ENCODE measurements at places on chromosomes 5 and 9. TPM values are rescaled to one million over a fixed set of nuclear protein-coding genes. Genes with fewer than 3 reads are reported as not detected.

- H3K36me3 ChIP-seq, result no peaks in the 10 kb centered on the region
- H3K4me1 ChIP-seq, result no peaks in the 10 kb centered on the region
- H3K27me3 ChIP-seq, result no peaks in the 10 kb centered on the region
Measured at GRCh38 chr5:10775646-10776045, 14.6 kb upstream of the DAP start.

DNA sequence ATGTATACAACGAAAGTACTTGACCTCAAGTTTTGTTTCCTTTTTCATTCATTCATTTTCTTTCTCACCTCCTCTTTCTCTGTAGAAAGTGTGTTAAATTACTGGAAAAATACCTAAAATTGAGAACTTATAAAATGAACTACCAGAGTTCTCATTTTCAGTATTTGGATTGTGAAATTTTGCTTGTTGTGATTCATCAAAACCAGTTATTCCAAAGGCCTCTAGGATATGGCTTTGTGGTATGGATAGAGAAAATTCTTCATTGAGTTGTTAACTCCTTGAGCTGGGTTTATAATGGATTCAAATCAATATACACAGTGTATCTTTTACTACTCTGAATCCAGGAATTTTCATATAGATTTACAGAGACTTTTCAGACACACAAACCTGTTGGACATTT lies 287.6 kb downstream of the KDM4C start:
- DNase-seq, result no peak
- H3K4me1 ChIP-seq, result no peaks in the 10 kb centered on the region
- no peak overlapping the region for H3K27ac ChIP-seq
- no peak overlapping the region for H3K4me3 ChIP-seq
- H3K36me3 ChIP-seq, result no peaks in the 10 kb centered on the region

- no peaks in the 10 kb centered on the region for H3K27me3 ChIP-seq
- H3K36me3 ChIP-seq, result no peaks in the 10 kb centered on the region
- no peak overlapping the region for H3K27ac ChIP-seq
- peak; percentile 47 for DNase-seq
- H3K4me1 ChIP-seq, result peaks cover 9% of the 10 kb centered on the region
Measured at GRCh38 chr5:142233083-142234032, 91.5 kb downstream of the SPRY4 start.

- no peak for DNase-seq
- H3K4me1 ChIP-seq, result peaks cover 42% of the 10 kb centered on the region
- H3K4me3 ChIP-seq, result no peak overlapping the region
Measured at GRCh38 chr9:99040251-99040900, 64.5 kb upstream of the TGFBR1 start.

DNA sequence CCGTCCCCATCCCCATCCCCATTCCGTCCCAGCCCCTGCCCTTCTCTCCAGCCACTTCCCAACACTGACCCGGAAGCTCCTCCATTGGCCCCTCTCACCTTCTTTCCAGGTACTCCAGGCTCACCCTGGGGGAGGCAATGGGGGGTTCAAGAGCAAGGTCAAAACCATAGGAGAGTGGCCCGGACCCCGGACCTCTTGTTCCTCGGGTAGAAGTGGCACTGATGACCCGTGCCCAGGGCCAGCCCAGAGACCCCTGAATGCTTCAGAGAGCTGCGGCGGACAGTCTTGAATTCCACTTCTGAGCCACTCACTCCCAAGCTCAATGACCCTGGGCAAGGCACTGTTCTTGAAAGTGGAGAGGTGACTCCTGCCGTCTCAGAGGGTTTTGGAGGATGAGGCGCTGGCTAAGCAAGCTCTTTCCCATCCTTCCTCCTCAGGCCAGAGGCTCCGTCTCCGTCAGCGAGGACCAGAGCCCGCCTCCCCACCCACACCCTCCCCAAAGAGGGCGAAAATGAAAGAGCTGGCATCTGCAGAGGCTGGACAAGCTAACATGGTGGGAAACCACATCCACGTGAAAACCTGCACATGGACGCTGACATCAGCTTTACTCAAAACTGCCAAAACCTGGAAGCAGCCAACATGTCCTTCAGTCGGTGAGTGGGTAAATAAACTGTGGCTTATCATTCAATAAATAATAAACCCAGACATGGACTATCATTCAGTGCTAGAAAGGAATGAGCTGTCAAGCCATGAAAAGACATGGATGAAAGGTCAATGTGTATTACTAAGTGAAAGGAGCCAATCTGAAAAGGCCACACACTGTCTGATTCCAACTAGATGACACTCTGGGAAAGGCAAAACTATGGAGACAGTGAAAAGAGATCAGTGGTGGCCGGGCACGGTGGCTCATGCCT lies 27.3 kb upstream of the PHYKPL start:
- no peaks in the 10 kb centered on the region for H3K4me1 ChIP-seq
- H3K27ac ChIP-seq, result no peak overlapping the region
- no peak overlapping the region for H3K4me3 ChIP-seq
- no peaks in the 10 kb centered on the region for H3K36me3 ChIP-seq

DNA sequence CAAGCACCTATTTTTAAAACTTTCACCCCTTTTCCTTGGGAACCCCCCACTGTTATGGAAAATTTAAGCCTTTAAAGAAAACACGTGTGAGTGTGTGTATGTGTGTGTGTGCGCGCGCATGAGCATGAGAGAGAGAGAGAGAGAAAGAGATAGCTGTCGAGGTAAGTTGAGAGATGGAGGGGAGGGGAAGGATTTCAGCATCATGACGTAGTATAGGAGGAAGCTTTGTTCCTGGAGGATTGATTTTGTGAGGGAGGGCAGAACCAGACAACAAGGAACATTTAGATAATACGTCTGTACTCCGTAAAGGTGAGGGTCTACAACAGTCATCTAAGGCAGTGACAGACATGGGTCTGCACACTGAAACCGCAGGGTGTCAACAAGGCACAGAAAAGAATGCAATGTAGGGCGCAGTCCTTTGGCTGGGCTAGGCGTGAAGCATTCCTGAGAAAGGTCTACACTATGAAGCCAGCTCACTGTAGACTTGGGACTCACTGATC lies 227.7 kb downstream of the SMARCA2 start:
- H3K4me1 ChIP-seq, result no peaks in the 10 kb centered on the region
- no peak for DNase-seq
- H3K4me3 ChIP-seq, result peak overlapping the region; percentile 60
- H3K27ac ChIP-seq, result peak overlapping the region; percentile 89

- no peaks in the 10 kb centered on the region for H3K4me1 ChIP-seq
- no peak for DNase-seq
- H3K4me3 ChIP-seq, result no peak overlapping the region
- H3K36me3 ChIP-seq, result no peaks in the 10 kb centered on the region
- no peak overlapping the region for H3K27ac ChIP-seq
Measured at GRCh38 chr5:6505416-6505755, 56.7 kb downstream of the UBE2QL1 start.

DNA sequence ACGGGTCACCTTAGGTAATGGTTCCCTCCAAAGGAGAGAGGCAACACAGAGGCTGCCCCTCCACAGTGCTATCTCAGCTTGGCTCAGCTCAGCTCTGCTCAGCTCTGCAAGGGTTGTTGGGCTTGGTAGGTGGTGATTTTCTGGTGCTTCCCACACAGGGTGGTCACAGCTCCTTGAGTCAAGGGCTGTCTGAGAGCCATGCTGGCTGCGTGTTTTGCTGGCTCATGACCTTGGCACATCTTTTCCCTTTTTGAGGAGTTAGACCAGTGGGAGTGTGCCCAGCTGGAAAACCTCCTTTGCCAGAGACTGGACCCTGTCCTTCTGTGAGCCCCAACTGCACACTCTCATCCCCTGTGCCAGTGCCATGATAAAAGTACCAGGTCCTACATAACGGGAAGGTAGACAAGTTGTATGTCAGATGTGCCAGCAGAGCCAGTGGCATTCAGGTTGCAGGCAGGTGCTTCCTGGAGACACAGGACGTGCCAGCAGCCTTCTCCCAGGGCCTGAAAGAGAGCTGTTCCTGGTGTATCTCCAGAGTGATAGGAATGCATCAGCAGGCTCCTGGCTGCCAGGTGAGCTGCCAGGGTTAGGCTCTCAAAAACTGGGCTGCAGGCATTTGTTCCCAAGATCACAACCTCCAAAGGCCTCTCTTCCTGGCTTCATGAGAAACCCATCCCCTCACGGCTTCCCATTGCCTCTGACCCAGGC lies 118.6 kb upstream of the CXCL14 start:
- DNase-seq, result no peak
- H3K4me1 ChIP-seq, result peaks cover 25% of the 10 kb centered on the region
- no peaks in the 10 kb centered on the region for H3K36me3 ChIP-seq
- no peaks in the 10 kb centered on the region for H3K27me3 ChIP-seq
- no peak overlapping the region for H3K4me3 ChIP-seq
- H3K27ac ChIP-seq, result no peak overlapping the region

DNA sequence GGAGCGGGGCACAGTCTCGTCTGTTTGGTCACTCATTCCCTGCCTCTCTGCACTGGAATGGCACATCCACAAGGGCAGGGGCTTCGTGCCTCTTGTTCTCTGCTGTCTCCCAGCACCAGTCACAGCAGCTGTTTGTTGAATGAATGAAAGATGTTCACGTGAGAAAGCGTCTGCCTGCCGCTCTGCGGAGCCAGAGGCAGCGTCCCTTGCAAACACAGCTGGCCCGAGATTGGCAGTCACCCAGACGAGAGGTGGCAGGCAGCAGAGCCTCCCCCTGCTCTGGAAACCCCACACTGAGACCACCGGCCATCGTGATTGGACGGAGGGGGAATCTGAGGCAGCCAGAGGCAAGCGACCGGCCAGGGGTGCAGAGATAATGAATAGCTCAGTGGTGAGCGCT lies 6.0 kb upstream of the FAM163B start:
- H3K4me3 ChIP-seq, result no peak overlapping the region
- peaks cover 47% of the 10 kb centered on the region for H3K27me3 ChIP-seq
- no peak overlapping the region for H3K27ac ChIP-seq
- H3K4me1 ChIP-seq, result peaks cover 8% of the 10 kb centered on the region
- H3K36me3 ChIP-seq, result no peaks in the 10 kb centered on the region

GRCh38 chr5:72649449-72649848 lies 142.2 kb upstream of the ZNF366 start:
- no peak overlapping the region for H3K27ac ChIP-seq
- DNase-seq, result peak; percentile 24
- no peaks in the 10 kb centered on the region for H3K36me3 ChIP-seq
- no peaks in the 10 kb centered on the region for H3K4me1 ChIP-seq

DNA sequence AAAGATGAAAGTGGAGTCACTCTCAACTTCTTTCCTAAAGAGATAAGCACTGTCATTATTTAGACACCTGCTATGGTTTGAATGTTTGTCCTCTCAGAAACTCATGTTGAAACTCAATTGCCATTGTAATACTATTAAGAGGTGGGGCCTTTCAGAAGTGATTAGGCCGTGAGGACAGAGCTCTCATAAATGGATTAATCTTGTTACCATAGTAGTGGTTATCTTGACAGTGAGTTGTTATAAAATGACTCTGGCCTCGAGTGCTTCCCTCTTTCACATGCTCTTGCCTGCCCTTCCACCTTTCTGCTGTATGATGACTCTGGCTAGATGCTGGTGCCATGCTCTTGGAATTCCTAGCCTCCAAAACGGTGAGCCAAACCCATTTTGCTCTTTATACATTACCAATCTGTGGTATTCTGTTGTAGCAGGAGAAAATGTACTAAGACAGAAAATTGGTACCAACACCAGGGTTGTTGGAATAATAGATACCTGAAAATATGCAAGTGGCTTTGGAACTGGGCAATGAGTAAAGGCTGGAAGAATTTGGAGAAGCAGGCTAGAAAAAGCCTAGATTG lies 38.0 kb downstream of the GDA start:
- H3K27ac ChIP-seq, result no peak overlapping the region
- H3K4me3 ChIP-seq, result no peak overlapping the region
- no peaks in the 10 kb centered on the region for H3K4me1 ChIP-seq
- no peaks in the 10 kb centered on the region for H3K36me3 ChIP-seq
- no peak for DNase-seq
- H3K27me3 ChIP-seq, result peaks cover 8% of the 10 kb centered on the region

Gene FAM78A
- total RNA-seq, result 2.4 TPM

Gene IFNA7
- not detected for total RNA-seq

Gene PPP3R2
- total RNA-seq, result not detected

Gene IL5
- not detected for total RNA-seq

Gene C7
- 17.2 TPM for total RNA-seq

Gene TMEM171
- not detected for total RNA-seq

Gene DMGDH
- not detected for total RNA-seq

Gene GABRA6
- total RNA-seq, result not detected

Gene FYB1
- total RNA-seq, result 0.05 TPM

Gene FAM114A2
- total RNA-seq, result 19.1 TPM

Gene SLC46A2
- total RNA-seq, result not detected
